ENCODE measurements at places on chromosomes 7 and 10.

DNA sequence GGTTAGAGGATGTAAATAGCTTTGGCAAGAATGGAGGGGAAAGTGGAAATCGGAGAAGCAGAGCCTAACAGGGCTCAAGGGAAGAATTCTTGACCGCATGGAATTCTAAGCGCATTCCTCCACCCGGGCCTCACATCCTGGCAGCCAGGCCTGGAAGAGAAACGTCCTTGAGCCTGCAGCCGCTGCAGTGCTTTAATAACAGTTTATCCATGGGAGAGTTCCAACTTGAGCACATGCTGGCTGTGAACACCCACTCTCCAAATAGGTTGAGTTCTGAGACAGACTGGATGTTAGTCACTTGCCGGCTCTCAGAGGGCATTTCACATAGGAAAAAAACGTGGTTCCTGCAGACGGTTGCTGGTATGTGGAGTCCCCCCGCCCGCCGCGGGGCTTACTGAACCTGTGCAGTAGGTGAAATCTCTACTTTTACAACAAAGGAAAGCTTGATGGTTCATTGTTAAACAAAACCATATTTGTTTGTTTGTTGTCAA lies 61.4 kb upstream of the STEAP1B start:
- DNase-seq: peak; percentile 92

GRCh38 chr7:47982610-47983009 lies 3.2 kb upstream of the HUS1 start:
- DNase-seq: no peak

DNA sequence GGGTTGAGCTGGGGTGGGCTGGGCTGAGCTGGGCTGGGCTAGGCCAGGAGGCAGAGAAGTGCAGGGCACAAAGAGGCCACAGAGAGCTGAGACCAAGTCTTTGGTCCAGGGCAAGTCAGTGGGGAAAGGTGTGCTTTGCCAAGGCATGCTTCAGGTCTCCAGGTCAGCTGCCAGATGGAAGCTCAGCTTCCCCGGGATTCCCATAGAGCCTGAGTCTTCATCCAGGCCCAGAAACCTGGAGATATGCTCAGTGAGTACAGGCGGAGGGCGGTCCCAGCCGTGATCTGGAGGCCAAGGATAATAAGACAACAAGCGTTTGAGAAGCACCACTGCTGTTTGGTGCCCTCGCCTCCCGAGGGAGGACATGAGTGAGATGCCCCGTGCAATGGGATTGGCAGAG lies 4.7 kb upstream of the CALN1 start:
- no peak for DNase-seq

- DNase-seq: no peak
These were observed 7.2 kb downstream of the TNS3 start for GRCh38 chr7:47574482-47575329.

DNA sequence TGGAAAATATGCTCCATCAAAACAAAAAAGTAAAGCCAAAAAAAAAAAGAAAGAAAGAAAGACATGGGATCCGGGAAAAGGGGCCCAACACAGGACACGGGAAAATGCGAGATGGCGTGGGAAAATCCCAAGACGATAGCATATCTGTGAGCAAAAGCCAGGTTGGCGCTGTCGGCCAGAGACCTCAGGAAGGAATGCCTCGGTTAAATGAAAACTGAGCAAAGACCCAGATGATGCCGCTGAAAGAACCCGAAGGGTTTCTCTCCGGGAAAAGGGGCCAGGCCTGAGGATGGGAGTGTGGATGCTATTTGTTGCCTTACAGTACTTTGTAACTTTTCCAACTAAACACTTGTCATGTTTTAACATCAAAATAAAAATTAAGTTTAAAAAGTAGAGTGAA lies 49.5 kb upstream of the PPP2R2D start:
- no peak for DNase-seq

DNA sequence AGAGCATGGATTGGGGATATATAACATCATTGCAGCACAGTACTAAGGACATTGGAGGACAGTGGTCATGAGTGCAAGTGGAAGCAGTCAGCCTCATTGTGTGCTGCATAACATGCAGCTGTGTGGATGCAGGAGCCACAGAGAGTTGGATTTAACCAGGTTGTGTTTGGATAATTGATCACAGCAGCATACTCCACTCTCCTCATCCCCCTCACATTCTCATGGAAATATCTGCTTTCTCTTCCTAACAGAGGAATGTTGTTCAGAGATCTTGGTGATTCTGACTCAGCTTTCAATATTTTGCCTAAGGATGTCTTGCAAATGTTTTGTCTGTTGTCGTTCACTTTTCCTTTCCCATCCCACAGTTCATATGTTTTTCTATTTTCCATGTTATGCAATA lies 31.8 kb upstream of the LSM8 start:
- DNase-seq: no peak

Measured in osteocyte (in vitro differentiated cells).